ENCODE measurements at places on chromosomes 16 and 17.
A peak's percentile ranks its signal among the peaks of the same experiment; 100 is the strongest.

- peak; percentile 78 for DNase-seq
Observed at GRCh38 chr17:61410141-61411010, 10.7 kb downstream of the TBX2 start.

DNA sequence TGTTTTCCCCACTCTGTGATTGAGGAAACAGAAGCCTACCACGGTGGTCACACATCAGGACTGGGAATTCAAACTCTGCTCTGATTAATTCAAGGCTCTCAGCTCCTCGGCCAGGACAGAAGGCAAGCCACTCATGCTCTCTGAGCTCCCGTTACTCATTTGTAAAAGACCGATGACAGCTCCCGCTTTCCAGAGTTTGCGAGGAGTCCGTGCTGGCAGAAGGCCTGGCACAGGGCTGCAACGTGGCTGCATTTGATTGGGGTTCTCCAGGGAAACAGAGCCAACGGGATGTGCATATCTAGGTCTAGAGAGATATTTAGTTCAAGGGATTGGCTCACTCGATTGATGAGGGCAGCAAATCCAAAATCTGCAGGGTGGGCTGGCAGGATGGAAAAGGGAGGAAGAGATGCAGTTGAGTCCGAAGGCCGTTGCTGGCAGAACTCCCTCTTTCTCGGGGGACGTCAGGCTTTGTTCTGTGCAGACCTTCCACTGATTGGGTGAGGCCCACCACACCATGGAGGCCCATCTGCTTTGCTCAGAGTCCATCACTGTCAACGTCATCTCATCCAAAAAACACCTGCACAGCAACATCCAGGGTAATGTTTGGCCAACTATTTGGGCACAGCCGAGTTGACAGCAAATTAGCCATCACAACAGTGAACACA lies 215.5 kb upstream of the RPL38 start:
- no peak for DNase-seq

GRCh38 chr17:56592487-56593085 lies 913 bp upstream of the NOG start:
- DNase-seq: peak; percentile 59

DNA sequence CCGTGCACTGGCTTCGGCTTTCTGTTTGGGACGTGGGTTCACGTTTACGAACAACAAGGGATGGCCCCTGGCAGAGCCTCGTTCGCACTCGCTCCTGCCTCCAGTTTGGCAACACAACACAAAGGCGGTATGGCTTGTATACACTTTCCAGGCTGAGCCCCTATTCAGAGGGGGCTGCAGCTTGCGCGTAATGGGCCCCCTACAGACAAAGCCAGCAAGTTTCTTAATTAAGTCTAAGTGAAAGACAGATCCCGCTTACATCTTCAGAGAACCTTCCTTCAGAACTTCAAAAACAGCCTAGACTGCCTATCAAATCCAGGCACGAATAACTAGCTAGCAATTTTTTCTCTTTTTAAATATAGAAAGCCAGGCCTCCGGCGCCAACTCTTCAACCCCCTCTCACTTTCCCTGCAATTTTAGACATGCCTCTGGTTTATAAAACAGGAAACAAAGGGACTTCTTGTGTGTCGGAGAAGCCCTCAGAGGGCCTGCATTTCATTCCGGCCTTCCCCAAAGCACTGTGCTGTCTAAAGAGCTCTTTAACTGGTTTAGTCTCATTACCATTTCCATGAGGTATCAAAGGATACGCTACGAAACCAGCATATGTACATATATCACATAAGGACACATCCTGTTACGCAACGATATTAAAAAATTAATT lies 244.9 kb downstream of the STX8 start:
- DNase-seq: no peak

GRCh38 chr16:2472488-2472864 lies 1.4 kb downstream of the NTN3 start:
- no peak for DNase-seq

DNA sequence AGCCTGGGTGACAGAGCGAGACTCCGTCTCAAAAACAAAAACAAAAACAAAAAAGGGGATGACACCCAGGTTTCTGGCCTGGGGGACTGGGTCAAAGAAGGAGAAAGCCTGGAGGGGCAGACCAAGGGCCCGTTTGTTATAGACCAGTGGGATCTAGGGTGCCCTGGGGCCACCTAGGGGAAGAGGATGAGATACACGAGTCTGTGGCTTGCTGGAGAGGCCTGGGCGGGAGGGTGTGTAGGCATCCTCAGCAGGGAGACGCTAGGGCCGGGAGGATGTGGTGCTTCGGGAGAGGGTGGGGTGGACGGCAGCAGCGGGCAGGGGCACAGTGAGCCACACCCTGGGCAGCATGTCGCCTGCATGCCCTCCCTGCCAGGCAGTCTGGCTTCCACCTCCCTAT lies 17.1 kb upstream of the CRK start:
- DNase-seq: no peak

GRCh38 chr17:57570724-57571344 lies 174.3 kb downstream of the CCDC182 start:
- DNase-seq: no peak

DNA sequence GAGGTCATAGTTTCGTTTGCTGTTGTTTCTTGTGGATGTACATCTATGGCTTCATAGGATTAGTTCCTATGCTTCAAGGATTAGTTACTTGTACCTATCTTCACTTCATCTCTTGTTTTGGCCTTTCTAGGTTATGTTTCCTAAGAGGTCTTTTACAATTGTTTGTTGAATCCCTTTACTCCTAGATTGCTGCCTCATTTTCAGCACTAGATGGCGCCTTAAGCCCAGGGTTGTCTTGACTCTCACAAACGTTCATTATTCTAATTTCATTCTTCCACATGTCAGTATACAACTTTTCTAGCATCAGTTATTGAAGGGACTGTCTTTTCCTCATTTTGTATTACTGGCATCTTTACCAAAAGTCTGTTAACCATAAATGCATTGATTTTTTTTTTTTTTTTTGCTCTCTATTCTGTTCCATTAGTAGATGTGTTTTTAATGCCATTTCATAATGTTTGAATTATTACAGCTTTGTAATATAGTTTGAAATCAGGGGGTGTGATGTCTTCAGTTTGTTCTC lies 45.0 kb upstream of the NACA2 start:
- peak; percentile 76 for DNase-seq

DNA sequence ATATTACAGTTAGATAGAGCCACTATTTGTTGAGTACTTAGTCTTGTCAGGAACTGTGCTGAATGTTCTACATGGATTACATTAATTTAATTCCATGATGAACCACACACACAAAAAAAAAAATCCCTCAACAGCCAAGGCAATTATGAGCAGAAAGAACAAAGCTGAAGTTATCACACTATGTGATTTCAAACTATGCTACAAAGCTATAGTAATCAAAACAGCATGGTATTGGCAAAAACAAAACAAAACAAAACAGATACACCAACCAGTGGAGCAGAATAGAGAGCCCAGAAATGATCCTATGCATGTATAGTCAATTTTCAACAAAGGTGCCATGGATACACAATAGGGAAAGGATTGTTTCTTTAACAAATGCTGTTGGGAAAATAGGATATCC lies 8.1 kb upstream of the ERCC4 start:
- DNase-seq: no peak

DNA sequence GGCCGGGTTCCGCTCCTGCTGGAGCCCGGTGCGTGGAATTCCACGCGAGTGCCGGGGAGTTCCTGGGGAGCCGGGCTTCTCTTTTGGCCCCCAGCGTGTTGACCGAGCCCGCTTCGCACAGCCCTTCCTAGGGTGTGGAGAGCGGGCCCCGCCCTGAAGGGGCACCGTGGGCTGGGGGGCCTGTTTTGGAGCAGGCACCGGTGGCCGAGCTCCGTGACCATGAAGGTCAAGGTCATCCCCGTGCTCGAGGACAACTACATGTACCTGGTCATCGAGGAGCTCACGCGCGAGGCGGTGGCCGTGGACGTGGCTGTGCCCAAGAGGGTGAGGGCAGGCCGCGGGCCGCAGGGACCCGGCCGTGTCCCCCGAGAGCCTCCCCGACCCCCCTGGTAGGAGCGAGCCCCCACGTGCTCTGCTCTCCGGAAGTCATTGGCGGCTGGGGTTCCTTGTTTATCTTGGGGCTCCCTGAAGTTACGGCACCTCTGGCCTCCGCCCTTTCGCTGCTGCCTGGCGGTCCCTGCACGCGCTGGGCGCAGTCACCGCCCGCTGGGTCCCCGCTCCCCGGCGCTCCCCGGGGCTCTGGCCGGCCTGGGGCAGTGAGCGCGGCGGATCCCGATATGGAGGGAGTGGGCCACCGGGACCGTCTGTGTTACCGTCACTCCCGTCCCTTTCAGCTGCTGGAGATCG lies 528 bp downstream of the HAGHL start:
- DNase-seq: peak; percentile 66

DNA sequence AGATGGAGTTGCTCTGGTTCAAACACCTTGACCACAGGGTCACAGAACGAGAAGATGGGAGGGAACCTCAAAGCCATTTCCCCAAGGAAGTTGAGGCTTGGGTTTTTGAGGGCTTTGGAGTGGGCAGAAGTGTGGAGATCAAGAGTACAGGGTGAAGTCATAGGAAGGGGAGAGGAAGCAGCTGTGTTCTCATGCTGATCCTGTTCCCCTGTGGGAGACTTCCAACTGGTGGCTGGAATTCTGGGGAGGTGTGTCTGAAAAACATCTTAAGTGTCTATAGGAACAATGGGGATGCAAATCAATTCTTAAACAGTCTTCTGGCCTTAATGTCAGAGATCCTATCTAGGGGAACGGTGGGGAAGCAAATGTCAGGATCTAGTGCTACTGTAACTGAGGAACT lies 38.8 kb upstream of the HSBP1 start:
- no peak for DNase-seq

- DNase-seq: no peak
Observed at GRCh38 chr16:69040144-69040909, 65.1 kb upstream of the HAS3 start.

DNA sequence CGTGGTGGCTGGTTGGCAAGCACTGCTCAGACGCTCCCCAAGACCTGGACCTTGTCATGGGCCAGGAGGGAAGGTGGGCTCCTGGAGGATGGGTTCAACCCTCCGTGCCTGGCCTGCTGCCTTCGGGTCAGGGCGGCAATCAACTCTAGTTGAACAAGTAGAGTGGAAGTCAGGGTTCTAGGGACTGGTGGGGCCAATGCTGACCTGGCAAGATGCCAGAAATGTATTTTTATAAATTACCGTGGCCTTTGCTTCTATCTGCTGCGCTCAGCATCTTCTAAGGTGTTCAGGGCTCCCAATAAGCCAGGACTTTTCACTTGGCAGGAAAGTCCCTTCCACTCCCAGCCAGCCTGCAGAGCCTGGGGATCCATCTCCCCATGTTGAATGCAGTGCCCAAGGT lies 207.1 kb upstream of the N4BP1 start:
- no peak for DNase-seq

GRCh38 chr17:33944412-33944811 lies 310.7 kb upstream of the CCL2 start:
- DNase-seq: no peak

GRCh38 chr17:12584727-12585126 lies 81.0 kb upstream of the MYOCD start:
- DNase-seq: no peak

DNA sequence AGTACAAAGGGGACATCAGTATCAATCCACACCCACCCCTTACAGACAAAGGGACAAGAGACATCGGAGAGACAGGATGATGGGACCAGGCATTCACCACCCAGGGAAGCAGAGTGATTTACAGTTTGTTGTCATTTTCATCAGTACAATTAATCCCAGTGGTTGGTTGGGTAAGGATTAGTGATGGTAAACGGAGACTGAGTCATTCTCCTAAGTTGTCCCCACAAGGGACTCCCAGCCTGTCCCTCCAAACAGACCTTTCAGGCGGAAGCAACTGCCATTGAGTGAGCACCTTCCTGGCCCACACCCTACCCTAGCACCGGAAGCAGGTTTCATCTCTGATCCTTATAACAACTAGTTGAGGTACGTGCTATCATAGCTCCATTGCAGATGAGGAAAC lies 11.2 kb downstream of the PPL start:
- no peak for DNase-seq
